ENCODE measurements at places on chromosomes 3 and 15.

DNA sequence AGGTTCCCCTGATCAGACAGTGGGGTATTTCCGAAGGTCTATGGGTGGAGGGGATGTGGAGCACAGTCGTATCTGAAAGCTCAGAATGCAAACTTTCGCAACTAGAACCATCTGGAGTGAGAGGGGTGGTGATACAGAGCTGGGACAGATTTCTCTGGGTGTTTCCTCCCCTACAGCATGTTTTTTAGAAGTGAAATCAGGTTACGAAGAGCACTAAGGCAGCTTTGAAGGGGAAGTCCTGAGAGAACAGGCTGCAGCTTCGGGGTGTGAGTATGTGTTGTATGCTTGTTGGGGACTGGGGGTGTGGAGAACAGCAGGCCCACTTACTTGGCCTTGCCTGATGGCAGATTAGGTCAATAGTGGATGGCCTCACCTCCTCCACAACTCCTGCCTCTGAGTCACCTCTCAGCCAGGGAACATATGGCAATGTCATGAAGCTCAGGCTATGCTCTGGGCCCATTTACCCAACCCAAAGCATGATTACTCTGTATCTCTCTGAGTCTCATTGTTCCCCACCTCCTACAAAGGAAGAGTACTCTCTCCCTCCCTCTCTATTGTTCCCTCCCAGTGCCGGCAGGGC lies 107.2 kb upstream of the RASGRP1 start:
- DNase-seq = no peak

GRCh38 chr15:86362555-86362954 lies 282.9 kb downstream of the AGBL1 start:
- no peak for DNase-seq

GRCh38 chr3:100518983-100519382 lies 26.6 kb downstream of the TMEM45A start:
- DNase-seq = no peak

DNA sequence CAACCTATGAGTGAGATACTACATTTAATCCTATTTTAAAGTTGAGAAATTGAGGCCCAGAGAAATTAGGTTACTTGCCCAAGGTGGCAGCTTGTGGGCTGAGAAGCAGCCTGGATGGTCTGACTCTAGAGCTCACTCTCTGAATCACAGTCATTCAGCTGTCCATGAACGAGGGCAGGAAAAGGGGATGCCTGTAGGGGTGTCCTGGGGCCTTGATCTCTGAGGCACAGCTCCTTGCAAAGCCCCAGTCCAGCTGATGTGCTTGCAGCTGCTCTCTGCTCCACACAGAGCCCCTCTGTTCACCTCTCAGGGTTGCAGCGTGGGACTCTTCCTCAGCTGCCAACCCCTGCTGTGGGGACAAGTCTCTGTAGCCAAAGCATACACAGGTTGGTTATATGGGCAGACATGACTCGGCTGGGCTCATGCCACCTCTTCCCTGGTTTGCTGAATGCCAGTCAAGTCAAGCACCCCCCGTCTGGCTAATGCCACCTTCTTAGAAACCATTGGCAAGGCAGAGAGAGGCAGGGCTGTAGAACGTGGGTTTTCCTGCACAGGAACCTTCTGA lies 56.8 kb downstream of the GASK1A start:
- DNase-seq = no peak

GRCh38 chr15:47349179-47349578 lies 368.1 kb upstream of the SEMA6D start:
- no peak for DNase-seq

DNA sequence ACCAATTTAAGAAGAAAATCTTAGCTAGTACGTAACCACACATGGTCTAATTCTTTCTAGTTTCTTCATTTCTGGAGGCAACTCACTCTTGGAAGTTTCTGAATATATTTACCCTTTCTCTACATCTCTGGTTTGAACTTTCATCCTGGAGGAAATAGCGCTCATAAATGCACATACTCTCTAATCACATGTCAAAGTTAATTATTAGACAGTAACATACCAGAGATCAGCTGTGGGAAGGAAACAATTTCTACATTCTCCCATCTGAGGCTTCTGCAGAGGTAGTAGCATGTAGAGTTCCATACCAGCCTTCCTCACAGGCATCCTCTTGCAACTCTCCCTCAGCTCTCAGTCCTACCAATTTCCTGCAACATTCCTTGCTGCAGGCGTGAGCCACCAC lies 132.5 kb downstream of the RBPMS2 start:
- DNase-seq = no peak

DNA sequence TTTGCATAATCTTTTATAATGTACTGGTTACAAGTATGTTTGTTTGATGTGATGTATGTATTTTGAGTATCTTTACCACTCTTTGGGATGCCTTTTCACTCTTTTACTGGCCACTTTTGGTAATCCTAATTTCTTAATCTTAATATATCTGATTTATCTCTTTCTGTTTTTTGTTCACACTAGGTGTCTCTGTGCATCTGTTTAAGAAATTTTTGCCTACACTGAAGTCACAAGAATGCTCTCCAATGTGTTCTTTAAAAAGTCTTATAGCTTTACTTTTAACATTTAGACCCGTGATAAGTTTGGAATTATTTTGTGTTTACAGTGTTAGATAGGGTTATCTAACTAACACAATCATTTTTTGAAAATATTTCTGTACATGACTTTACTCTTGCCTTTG lies 659.1 kb downstream of the SI start:
- no peak for DNase-seq

- DNase-seq = no peak
Measured at GRCh38 chr3:56680054-56680580, 2.9 kb downstream of the TASOR start.

GRCh38 chr15:65956307-65956706 lies 87.0 kb downstream of the RAB11A start:
- DNase-seq = no peak

GRCh38 chr15:49718846-49719245 lies 98.0 kb downstream of the DTWD1 start:
- DNase-seq = no peak

GRCh38 chr15:68807249-68807648 lies 13.4 kb downstream of the ANP32A start:
- no peak for DNase-seq

GRCh38 chr3:159196359-159196758 lies 394.5 kb downstream of the MFSD1 start:
- DNase-seq = no peak

GRCh38 chr3:78141269-78141668 lies 1101.4 kb downstream of the ROBO2 start:
- no peak for DNase-seq

- DNase-seq = no peak
Measured at GRCh38 chr3:111648991-111649579, 53.9 kb upstream of the ZBED2 start.

GRCh38 chr3:188076176-188076575 lies 77.8 kb upstream of the LPP start:
- no peak for DNase-seq

GRCh38 chr15:48667701-48668100 lies 22.2 kb upstream of the FBN1 start:
- no peak for DNase-seq

DNA sequence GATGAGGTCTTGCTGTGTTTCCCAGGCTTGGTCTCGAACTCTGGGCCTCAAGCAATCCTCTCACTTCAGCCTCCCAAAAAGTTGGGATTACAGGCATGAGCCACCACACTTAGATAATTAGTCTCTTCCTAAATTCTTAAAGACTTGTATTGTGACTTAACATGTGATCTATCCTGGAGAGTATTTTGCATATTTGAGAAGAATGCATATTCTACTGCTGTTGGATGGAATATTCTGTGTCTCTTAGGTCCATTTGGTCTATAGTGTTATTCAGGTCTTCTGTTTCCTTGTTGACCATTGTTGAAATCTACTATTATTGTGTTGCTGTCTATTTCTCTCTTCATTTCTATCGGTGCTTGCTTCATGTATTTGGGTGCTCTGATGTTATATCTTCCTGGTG lies 60.1 kb upstream of the VILL start:
- DNase-seq = no peak

GRCh38 chr15:39363761-39364586 lies 216.9 kb upstream of the THBS1 start:
- no peak for DNase-seq

DNA sequence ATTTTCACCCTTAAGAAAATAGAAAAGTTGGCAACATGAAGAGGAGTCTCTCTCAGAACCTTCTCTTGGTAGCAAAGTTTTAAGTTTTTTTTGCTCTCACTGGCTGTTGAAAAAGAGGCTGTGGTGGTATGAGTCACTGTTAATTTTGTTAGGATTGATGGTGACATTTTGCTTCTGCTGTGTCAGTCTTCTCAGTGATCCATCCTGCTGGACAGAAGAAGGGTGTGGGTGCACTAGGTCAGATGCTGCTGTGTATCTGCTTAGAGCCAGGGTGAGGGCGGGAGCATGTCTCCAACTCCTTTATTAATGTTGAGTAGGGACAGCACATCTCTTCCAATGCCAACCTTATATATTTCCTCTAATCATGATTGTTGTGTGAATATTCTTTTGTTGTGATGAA lies 369.5 kb downstream of the FEZF2 start:
- no peak for DNase-seq

DNA sequence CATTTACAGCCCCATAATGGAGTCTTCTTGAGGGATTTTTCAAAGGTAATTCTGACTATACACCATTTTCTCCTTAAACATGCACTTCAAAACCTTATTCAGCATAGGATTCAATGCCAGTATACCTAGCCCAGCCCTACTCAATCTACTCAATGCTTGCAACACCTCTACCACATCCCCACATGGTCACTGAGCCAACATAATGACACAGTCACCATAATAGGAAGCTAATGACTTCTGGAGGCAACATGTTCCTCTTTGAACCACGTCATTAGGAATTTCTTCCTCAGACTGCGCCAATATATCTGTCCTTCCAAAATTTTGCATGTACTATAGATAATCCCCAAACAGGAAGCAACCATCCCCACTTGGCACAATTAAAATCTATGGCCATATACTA lies 153.9 kb upstream of the SETMAR start:
- DNase-seq = no peak

GRCh38 chr15:25653371-25653770 lies 209.8 kb downstream of the ATP10A start:
- no peak for DNase-seq

DNA sequence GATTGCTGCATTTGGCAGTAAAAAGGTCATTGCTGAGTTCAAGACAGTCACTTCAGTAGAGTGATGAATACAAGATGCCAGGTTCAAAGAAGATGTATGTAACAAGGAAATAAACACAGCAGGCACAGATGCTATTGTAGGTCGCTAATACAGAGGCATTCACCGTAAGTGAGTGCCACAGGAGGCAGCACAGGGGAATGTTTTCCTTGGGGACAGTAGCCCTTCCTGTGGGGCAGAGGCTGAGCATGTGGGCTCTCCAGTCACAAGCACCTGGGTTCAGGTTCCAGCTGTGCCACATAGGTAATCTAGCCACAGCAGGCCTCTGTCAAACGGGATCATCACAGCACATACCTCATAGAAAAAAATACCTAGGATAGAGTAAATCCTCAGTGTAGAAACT lies 86.3 kb downstream of the RSL24D1 start:
- DNase-seq = no peak

GRCh38 chr15:44147636-44148035 lies 47.4 kb downstream of the FRMD5 start:
- DNase-seq = no peak

GRCh38 chr3:98583766-98584165 lies 9.6 kb downstream of the CPOX start:
- DNase-seq = no peak

DNA sequence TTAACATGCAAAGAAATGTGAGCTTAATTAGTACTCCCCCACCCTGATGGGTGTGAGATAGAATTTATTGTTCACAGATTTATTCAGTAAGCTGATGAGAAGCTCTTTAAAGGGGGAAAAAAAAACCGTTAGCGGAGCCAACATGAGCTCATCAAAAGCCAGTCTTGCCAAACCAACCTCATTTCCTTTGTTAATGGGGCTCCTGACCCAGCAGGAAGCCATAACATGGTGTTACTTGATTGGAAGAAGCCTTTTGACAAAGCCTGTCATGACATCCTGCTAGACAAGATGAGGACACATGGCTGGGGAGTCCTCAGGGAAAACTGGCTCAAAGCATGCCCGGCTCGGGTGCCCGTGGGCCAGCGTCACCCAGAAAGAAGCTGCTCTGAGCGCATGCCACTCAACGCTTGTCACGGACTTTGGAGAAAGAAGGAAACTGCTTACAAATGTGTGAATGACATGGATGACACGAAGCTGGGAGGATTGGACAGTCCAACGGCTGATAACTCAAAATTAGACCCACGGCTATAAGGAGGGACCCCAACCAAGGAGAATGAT lies 64.6 kb downstream of the SLCO2A1 start:
- DNase-seq = no peak

DNA sequence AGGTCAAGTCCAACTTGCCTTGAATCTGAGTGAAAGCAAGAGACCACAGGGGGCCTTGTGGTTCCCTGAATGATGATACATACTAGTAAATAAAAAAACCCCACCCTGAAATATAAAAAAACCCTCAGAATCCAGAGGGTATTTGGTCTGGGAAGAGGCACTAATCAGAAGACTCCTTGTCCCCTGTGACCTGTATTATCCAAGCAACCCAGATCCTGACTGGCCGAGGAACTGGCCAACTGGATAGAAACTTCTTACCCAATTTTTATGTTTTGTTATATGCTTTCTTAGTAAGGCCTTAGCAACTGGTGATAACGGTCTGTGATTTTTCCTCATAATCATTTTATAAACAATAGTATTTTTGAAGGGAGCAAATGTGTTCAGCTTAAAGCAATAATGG lies 17.5 kb downstream of the ABI3BP start:
- DNase-seq = no peak

DNA sequence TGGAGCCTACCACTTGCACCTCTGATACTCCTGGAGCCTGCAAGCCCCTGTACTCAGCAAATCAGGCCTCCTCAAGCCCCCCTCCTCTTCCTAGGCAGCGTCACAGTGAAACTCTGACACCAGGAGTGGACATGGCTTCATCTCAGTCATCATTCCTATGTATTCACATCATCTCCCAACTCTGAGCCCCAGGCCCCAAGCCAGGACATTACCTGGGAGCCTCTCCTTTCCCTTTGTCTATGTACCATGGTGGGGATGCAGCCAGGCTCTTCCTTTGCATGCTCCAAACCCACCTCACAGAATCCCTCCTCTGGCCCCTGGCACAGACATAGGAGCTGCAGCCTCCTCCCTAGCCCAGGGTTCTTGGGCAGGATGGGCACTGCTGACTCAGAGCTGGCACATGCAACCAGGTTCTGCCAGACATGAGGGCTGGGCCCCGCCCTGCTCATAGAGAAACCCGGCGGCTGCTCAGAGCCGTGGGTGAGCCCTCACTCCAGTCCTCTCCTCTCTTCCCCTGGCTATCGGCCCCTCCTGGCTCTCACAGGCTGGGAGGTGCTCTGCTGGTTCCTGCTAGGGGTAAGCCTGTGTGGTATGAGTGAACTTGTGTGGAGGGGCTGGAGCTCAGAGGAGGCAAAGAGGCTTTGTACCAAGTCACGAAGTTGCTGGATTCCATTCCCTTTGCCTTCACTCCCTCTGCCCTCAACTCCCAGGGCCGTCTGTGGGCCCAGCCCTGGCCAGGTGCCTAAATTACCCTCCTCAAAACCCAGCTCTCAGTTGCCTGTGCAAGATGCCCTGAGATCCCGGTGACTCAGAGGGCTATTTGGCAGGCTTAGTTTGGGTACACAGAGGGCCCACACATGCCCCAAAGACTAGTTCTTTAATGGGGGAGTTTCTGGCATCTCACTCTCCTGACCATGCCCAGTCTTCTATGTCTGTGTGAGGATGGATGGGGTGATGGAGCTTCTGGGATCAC lies 1.9 kb upstream of the PLCD1 start:
- DNase-seq = no peak

All from cortex of kidney (tissue), 1 donor.